ENCODE measurements at places on chromosomes 3 and 15. TPM values are rescaled to one million over a fixed set of nuclear protein-coding genes. Genes with fewer than 3 reads are reported as not detected.

Gene TIMP4
- total RNA-seq = 5.7 TPM

Gene ATP13A5
- not detected for total RNA-seq

Gene PHC3
- 48.4 TPM for total RNA-seq

Gene CCDC9B
- 35.0 TPM for total RNA-seq

Gene ANKRD34C
- total RNA-seq = not detected

Gene DENND4A
- 22.2 TPM for total RNA-seq

Gene P2RY13
- not detected for total RNA-seq

Gene KLF15
- 0.49 TPM for total RNA-seq

Gene ST3GAL6
- 1.3 TPM for total RNA-seq

Gene MESP2
- total RNA-seq = 0.32 TPM

Gene THSD4
- total RNA-seq = 52.7 TPM

Gene CYP8B1
- not detected for total RNA-seq

Gene CD200
- 0.12 TPM for total RNA-seq

Gene CELF6
- 0.16 TPM for total RNA-seq

Gene GALNT15
- 9.4 TPM for total RNA-seq

Gene CNTN3
- total RNA-seq = 5.0 TPM

Gene NLGN1
- 10.9 TPM for total RNA-seq

Gene GOLGA6B
- total RNA-seq = not detected

Gene PLA2G4F
- total RNA-seq = not detected

Gene NPAP1
- total RNA-seq = not detected

Gene SOX14
- not detected for total RNA-seq

Gene RTP4
- 2.8 TPM for total RNA-seq

Gene STAB1
- total RNA-seq = 0.73 TPM

Gene TMEM207
- not detected for total RNA-seq

Gene TMC3
- not detected for total RNA-seq

Gene OR4M2
- not detected for total RNA-seq

Gene EHD4
- total RNA-seq = 38.0 TPM

Gene UBR1
- 44.3 TPM for total RNA-seq

Gene NR1I2
- total RNA-seq = not detected

Gene SPATA12
- total RNA-seq = not detected

Gene GABRB3
- total RNA-seq = 0.85 TPM

Gene NEK11
- total RNA-seq = 14.9 TPM

Gene P2RY1
- 0.24 TPM for total RNA-seq

Gene ZCWPW2
- total RNA-seq = 0.65 TPM

Gene SYNPR
- not detected for total RNA-seq

Gene GABRA5
- total RNA-seq = not detected

Gene GOLGA6A
- not detected for total RNA-seq

Gene TUSC7
- not detected for total RNA-seq

Gene POPDC2
- 0.61 TPM for total RNA-seq

Gene C3orf20
- total RNA-seq = not detected

Gene DNASE1L3
- total RNA-seq = not detected

Gene CCR2
- not detected for total RNA-seq

Gene DUOX1
- 1.5 TPM for total RNA-seq
